ENCODE measurements at places on chromosomes 11 and 22.

- DNase-seq = no peak
Measured at GRCh38 chr11:71083105-71083504, 169.3 kb downstream of the SHANK2 start.

- no peak for DNase-seq
Measured at GRCh38 chr11:72712841-72713240, 38.6 kb upstream of the PDE2A start.

GRCh38 chr11:2137202-2138067 lies 1.8 kb downstream of the IGF2 start:
- DNase-seq = no peak

DNA sequence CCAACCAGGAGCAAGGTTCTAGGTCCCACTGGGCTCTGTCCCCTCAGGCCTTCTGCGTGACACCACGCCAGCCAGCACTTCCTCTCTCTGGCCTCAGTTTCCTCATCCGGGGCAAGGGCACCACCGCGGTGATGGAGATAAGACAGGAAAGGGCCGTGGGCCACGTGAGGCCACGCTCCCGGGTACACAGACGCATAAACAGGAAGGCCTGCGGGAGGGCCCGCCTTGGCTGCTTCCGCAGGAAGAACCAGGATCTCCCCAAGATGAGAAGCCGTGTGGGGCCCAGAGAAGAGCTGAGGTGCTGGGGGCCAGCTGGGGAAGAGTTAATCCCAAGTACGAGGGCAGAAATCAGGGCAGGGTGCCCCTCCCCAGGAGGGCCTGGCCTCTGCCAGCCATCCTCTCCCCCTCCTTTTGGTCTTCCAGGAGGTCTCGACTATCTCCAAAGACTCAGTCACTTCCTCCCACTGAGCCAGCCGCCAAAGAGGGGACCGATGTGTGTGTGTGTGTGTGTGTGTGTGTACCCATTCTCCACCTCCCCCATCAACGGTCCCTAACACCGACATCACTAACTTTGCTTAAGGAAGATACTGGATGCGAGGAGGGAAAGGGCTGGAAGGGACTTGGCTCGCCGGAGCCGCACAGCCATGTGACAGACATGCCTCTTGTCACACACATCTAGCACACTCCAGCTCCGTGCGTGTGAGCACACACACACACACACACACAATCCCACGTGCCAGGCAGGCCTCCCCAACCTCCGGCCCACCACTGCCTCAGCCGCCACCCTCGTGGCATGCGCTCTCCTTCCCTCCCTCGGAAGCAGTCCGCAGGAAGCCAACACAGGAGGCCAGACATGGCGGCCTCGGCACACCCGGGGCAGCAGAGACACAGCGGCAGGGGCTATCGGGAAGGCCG lies 1.4 kb downstream of the MFNG start:
- peak; percentile 89 for DNase-seq

- no peak for DNase-seq
Measured at GRCh38 chr22:48379371-48379770, 1448.3 kb downstream of the BRD1 start.

- DNase-seq = no peak
Measured at GRCh38 chr22:48890693-48891554, 936.7 kb downstream of the BRD1 start.

DNA sequence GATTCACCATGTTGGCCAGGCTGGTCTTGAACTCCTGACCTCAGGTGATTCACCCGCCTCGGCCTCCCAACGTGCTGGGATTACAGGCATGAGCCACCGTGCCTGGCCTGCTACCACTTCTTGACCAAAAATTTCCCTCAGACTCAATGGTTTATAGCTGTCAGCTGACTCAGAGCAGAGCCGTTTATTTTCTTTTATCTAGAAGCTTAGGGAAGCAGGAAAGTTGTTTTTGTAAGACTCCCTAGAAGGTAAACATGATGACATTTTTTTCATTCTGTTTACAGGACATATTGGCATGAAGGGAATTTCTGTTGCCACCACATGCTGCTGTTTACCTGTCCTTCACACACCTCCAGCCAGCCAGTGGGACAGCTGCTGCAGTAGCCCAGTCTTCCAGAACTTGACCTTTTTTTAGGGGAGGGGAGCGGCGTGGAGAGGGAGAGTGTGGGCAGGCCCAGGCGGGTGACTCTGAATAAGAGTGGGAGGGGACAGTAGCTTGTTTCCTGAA lies 56.1 kb upstream of the PTPRJ start:
- no peak for DNase-seq

DNA sequence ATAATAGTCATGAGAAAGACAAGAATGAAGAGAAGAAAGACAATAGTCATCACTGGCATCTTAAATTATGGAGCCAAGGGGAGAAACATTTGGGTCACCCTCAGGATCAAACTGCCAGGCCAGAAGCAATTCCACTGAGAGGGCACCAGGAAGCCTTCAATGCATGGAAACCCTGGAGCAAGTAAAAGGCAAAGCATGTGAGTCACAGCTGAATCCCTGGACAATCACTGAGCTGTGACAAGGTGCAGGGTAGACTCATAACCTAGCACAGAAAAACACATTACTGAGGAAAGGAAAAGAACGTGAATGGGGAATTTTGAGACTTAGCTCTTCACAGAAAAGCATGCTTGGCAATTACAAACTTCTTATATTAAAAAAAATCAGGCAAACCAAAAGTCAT lies 1.6 kb downstream of the KCNJ1 start:
- DNase-seq = no peak

DNA sequence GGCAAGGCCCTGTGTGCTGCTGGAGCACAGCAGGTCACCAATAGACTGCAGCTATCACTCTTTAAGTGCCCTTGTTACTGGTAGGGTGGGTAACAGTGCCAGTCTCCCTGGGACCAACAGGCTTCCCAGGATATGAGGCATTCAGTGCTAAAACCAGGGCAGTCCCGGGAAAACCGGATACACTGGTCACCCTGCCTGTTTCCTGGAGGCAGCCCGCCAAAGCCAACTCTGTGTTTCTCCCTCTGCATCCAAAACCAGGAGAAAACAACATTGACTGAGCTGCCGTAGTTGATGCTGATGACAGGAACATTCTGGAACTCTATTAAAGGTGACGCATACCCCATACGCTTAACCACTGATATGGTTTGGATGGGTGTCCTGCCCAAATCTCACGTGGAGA lies 149.1 kb downstream of the SHANK2 start:
- no peak for DNase-seq

Measured in CD4-positive, alpha-beta T cell (primary cell).